ENCODE measurements at places on chromosomes 12 and 14.
A peak's percentile ranks its signal among the peaks of the same experiment; 100 is the strongest.

DNA sequence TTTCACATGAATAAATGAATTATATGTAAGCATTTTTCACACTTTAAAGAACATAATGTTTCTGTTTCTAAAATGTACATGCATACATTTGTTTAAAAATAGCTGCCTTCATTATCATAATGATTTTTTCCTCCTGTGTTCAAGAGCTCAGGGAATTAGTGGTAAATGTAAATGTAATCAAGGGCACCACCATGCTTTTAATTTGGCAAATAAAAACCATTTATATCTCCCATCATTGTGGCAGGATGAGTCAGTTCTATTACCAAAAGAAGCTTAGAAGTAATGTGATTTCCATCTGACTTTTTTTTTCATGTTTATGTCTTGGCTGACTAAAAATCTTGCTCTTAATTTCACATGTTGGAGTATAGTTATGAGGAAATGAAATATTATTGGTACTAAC is 176.1 kb downstream of the GXYLT1 start:
- DNase-seq, result no peak

- DNase-seq, result no peak
Measured at GRCh38 chr14:93493054-93493453, 62.3 kb downstream of the UNC79 start.

DNA sequence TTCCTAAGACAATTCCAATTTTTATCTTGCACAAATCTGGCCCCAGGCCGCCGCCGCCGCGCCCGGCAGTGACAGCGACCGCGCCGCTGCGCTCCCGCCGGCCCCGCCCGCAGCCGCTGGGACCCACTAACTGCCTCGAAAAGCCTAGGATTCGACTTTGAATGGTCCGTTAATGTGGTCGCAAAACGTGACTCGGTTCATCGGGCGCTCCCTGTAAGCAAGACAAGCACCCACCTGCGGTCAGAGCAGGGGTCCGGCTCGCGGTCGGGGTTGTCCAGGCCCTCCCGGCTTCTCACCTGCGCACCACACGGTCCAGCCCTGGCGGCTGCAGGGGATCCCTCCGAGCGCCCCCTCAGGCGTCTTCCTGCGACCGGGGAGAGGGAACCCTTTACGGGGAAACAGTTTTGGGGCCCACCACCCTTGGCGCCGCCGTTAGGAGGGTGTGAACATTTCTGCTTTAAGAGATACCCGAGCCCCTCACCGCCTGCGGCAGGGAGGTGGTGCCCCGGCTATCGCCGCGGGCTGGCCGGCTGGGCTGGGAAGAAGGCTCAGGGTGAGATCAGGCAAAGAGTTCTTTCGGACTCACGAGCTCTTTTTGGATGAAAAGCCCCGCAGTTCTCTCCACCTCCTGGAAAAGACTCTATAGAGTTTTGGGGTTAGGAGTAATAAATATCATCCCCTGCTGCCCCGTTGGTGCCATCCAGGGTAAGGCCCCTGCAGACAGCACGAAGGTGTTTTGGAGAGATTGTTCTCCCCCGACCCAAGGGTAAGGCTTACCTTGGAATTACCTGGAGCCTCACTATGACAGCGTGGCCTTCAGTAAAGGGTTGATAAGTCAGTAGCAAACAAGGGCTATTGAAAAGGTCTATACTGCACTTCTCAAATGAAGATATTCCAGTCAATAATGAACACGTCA is 13.6 kb upstream of the FOXJ2 start:
- DNase-seq, result peak; percentile 76

- no peak for DNase-seq
Measured at GRCh38 chr14:77844802-77845201, 44.9 kb downstream of the ADCK1 start.

DNA sequence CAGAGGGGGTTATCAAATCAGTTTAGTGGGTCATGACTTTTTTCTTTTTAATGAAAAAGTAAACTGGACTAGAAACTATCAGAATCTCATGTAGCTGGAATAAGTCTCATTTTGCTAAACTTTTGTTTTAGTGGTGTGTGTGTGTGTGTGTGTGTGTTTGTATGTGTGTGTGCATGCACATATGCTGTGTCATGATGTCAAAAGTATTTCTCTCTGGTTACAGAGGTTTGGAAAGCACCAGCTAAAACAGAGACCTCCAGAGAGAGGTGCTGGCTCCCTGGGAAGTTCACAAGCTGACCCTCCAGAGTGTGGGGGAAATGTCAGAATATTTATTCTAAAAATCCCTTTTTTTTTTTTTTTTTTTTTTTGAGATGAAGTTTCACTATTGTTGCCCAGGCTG is 114.7 kb downstream of the LGMN start:
- DNase-seq, result no peak

GRCh38 chr12:63994704-63995103 is 150.2 kb downstream of the SRGAP1 start:
- DNase-seq, result no peak

DNA sequence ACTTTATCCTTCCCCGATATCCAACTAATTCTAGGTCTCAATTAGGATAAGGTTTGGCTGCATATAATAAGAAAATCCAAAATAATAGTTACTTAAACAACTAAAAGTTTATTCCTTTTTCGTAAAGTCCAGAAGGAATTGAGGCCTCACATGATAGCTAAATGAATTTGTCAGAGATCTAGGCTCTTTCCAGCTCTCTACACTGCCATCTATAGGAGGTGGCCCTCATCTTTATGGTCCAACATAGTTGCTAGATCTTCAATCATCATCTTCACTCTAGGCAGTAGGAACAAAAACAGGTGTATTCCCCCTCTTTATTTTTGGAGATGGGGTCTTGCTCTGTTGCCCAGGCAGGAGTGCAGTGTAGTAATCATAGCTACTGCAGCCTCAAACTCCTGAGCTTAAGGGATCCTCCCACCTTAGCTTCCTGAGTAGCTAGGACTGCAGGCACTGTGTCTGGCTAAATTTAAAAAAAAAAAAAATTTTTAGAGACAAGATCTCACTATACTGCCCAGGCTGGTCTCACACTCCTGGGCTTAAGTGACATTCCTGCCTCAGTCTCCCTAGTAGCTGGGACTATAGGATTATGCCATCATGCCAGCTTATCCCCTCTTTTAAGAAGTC is 46.5 kb upstream of the SAV1 start:
- DNase-seq, result no peak

DNA sequence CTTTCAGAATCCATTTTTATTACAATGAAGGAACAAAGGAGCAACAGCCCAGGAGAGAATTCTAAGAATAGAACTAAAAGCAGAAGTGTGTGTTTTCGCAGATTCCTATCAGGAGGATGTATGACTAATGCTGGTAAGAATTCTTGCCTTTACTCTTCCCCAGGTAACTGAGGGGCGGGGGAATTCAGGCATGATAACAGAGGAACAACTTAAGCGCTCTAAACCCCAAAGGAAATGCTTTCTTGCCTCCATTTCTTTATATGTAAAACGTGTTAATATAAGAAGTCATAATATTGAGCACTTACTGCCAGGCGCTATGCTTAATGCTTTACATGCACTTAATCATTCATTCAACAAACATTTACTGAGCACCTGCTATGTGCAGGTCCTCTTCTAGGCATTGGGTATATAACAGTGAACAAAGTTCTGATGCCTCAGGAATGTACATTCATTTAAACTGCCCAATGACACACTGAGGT is 4.5 kb downstream of the HCAR1 start:
- DNase-seq, result peak; percentile 88

DNA sequence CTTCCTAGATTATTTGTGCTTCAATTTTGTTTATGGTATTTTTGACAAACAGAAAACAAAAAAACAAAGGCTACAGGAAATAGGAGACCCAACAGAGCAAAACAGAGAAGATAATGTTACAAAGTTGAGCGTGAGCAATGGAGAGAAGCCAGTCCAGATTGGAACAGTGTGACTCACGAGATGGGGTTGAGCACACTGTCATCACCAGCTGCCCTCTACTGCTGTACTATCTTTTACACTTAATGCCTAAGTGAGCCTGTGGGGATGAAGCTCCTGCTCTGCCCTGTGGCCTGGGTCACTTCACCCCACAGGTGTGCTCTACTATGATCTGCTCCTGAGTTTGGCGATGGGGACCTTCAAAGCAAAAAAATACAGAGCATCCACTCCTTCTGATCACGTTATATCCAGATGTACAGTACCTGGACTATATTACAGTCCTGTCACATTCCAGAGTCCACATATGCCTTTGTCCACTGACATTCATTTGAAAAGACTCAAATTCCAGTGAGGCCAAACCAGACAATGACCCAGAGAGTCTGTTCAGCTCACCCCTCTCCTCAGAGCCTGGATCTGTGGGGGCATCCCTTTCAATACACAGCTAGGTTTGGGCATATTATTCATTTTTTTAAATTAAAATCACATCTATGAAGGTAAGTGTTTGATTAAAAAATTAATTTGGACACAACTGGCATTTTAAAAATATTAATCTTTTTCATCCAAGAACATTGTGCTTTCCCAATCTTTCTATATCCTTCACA is 4.4 kb downstream of the IPO8 start:
- DNase-seq, result peak; percentile 77

DNA sequence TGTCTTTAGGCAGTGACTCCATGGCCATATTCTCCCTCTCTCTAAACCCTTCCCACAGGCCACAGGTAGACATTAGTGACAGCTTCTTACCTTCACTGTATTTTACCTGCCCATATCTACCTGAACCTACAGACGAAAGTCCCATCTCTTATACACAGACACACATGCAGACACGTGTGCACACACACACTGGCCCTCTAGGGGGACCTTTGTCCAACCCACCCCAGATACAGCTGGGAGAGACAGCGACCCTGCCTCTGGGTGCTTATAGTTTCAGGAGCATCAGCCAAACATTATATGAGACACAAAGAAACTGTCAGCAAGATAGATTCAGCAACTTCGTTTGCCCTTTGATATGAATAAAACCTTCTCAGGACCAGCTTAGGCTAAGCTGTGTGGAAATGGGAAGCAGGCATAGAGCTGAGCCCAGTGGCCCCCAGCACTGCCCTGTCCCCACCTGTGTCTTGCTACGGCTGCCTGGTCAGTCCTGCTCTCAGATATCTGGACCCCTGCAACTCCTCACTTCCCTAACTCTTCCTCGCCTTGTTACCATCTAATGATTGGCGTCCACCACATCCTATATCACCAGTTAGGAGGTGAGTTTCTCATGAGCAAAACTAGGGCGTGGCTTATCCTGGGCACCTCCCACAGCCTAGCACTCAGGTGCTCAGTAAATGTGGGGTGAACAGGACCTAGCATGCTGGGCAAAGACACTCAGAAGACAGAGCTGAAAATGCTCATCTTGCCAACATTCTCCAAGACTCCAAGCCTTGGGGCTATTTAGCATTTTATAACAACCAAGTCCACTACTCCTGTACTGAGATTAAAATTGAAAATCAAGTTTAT is 12.0 kb upstream of the CD9 start:
- DNase-seq, result peak; percentile 46

DNA sequence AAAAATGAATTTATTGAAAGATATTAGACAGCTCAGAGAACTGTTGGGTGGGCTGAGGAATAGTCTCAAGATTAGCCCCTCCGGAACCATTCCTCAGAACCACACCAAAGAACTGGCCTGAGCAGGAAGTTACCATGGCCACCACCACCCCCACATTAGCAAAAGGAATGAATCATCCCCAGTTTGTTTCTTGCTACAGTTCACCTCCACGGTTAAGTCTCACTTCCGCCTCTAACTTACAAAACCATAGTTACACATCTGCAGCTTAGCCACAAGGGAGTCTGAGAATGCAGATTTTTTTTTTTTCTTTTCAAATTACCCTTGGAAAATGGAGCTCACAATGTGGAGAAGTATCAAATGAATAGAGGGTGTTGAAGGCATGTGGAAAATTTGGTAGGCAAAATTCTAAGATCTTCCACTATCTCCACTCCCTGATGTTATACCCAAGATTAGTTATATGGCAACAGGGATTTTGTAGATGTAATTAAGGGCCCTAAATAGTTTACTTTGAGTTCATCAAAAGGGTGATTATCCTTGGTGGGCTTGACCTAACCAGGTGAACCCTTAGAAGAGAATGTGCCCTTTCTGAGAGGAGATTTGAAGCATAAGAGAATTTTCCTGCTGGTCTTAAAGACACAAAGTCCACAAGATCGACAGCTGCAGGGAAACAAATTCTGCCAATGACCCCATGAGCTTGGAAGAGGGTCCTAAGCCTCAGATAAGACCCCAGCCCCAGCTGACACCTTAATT is 129.8 kb upstream of the KRR1 start:
- DNase-seq, result peak; percentile 81

DNA sequence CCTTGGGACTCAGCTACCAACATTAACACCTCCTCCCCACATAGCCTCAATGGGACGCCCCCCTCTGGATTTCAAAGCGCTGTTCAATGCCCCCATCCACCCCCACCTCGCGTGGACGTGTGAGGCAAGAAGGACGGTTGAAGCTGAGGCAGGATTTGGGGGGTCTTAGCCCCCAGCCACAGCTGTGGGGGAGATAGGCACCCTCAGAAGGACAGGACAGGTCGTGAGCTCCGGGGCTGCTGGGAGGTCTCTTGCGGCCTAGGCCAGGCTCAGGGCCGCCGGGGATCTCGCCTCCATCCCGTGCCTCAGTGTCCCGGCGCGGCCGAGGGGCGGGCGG is 8.3 kb upstream of the SP7 start:
- no peak for DNase-seq

DNA sequence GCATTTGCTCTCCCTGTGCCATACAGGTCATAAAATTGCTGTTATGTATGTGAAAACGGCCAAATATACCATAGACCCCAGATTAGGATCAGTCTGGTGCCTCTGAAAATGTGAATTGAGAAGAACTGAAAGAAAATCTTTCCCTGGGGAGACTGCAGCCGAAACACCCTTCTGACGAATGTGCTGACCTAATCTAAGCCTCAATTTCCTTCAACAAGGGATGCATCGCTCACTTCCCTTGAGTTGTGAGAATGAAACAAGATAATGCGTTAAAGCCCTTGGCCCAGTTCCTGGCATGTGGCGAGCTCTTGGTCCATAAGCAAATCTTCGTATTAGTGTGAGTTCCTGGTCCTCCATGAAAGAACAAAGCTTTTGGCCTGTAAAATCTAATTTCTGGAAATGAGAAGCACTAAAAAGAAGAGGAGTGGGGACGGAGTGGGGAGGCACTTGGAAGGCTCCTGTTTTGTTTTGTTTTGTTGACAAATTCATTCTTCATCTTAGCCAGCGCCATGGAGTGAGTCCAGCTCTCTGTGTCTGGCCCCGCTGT is 49.5 kb upstream of the RTRAF start:
- no peak for DNase-seq

- no peak for DNase-seq
Measured at GRCh38 chr14:72943876-72944430, 17.7 kb downstream of the DCAF4 start.

DNA sequence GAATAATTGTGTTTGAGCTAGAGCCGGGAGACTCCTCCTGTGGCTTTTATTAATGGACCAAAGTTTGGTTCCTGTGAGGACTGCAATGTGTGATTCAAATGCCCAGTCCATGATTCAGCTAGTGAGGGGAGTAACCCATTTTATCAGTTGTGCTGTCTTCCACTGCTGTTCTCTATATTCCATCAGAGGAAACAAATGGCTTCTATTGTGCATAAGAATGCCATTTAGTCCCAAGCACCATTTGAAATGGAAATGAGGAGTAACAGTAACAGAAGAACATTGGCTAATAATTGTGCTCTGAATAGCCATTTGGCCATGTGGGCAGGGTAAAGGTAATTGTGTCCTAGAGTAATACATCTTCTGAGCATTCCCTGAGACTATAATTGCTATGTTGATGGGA is 642.7 kb downstream of the DIO2 start:
- no peak for DNase-seq

GRCh38 chr12:97921979-97922722 is 459.5 kb downstream of the RMST start:
- peak; percentile 60 for DNase-seq
